ENCODE measurements at places on chromosomes 4 and X.

GRCh38 chr4:176308441-176308840 is 11.3 kb upstream of the SPCS3 start:
- no peak for DNase-seq

DNA sequence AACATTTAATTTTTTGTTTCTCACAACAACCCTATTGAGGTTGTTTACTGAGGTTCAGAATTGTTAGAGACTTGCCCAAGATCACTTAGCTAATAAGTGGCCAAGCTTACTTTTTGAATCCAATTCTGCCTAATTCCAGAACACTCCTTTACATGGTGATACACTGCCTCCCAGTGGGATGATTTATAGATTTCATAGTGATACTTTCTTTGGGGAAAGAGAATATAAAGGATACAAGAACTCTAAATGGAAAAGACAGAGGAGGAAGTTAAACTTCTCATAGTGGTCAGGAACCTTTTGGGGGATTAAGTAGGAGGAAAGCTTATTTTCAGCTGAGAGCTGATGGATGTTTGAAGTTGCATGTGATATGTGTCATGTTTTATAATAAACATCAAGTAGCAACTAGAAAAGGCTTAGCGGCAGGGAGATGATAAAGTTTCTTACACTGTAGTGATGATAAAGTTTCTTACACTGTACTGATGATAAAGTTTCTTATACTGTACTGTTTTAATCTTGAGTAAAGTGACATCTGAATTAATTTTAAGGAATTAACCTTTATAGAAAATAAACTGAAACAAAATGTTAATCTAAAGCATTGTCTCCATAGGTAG is 15.3 kb downstream of the STAG2 start:
- DNase-seq: no peak

DNA sequence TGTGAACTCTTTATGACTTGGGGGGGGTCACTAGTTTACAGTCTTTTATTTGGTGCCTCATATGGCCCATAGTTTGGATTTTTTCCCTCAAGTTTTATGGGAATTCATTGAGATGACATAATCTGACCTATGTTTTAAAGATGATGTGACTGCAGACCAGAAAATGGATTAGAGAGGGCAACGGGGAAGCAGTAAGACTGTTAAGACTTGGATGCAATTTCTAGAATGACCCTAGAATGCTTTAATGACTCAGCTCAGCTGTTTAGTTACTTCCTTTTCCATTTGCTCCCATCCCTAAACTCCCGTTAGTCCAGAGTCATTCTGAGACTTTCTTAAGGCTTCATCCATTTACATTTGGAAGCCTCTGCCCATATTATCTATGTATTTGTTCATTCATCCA is 59.9 kb upstream of the PDGFRA start:
- DNase-seq: no peak

- no peak for DNase-seq
These were observed 52.3 kb upstream of the PDK3 start for GRCh38 chrX:24412637-24413363.

GRCh38 chr4:182789529-182789928 is 127.7 kb downstream of the DCTD start:
- DNase-seq: no peak

DNA sequence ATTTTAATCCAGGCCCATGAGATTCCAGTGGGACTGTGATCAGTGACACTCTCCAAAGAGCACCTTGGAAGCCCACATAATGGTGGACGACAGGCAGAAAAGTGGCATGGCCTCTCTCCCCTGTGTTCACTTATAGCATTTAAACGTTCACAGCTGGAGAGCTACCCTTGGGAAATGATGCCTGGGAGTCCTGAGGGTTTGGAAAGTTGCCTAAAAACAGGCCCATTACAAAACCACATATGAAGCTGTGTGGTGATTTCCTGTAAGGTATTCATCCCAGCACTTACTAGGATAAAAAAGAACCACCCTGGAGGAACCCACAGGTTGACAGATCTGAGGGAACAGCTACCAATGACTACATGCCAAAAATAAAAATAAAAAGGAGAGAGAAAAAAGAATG is 193.2 kb downstream of the RASL11B start:
- no peak for DNase-seq

DNA sequence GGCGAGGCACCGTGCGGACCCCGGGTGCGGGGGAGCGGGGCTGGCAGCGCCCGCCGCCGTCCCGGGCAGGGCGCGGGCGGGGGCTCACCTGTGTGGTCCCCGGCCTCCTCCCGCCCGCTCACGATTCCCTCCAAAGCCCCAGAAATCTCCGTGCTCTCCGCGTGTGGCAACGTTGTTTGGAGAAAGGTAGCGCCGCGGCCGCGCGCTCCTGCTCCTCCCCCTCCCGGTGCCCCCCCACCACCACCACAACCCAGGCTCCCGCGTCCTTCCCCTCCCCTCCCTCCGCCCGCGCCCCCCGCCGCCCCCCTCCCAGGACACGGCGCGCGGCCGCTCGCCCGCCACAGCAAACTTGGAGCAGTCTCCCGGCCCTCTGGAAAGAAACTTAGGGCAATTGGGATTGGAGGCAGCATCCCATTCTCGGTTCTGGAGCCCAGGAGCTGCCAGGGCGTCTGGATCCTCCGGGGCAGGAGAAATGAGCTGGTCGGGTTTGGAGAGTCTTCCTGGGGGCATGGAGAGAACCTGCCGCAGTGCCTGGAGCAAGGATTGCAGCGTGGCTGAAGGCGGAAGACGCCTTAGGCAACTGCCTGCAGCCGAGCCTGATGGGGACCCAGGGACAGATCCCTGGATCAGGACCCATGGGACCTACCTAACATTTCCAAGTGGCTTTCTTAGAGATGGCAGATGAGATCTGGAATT is 855 bp downstream of the KLF3 start:
- DNase-seq: peak; percentile 63

DNA sequence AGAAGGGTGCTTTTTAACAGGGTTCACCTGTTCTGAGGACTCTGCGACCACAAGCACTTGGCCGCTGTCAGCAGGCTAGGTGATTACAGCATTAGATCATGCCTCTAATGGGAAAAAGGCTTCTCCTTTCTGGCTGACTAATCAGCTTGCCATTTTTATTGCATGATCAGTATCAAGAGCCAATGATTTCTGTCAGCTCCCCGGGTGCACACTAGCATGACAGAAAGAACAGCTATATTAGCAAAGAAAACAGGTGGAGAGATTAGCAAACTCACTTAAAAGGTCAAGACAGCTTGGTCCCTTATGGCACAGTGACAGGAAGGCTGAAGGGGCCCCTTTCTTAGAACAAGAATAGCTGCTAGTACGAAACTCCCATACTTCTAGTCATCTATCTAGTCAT is 170.0 kb downstream of the SMIM20 start:
- no peak for DNase-seq

DNA sequence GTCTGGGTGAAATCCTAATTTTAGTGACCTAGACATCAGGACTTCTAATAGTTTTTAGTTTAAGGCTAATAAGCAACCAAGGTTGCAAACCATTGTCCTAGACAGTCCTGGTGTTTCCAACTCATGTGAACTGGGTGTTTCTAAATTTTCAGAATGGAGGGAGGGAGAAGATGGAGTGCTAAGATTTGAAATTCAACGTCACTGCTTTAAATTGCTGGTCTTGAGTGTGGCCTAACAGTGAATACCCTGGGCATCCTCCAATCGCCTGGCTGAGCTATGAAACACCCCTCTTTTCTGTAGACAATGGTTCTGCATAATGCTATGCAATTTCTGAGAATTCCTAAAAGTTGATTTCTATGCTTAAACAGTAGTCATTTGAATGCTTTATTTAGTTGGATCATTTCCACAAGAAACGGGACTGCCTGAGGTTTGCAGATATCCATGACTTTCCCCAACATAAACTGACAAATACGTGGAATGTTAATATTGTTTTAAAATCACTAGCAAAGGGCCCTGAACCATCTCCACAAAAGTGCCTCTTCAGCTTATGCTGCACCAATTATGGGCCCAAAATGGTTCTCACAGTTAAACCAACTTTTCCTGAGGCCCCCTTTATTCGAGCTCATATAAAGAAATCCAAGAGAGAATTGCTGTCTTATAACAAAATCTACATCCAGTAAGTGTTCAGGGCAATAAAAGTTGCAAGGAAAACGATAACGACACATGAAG is 1.1 kb downstream of the FBXL5 start:
- DNase-seq: no peak

GRCh38 chrX:49187028-49187394 is 838 bp upstream of the PRICKLE3 start:
- DNase-seq: no peak

DNA sequence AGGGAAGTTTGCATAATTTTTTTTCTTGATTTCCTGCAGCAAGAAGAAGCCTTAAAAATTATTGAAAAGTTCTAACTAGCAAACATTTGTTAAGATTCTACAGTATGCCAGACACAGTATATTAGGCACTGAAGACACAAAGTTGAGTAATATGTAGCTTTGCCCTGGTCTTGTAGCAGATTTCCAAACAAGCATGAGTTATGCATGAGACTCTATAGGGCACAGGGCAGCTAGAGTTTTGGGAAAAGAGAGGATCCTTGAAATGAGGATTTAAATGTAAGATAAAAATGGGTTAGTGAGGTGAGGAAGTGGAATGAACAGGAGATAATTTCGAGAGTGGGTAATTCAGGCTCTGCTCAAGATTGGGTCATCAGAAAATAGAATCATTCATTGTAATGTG is 8.6 kb upstream of the GPRIN3 start:
- DNase-seq: no peak

DNA sequence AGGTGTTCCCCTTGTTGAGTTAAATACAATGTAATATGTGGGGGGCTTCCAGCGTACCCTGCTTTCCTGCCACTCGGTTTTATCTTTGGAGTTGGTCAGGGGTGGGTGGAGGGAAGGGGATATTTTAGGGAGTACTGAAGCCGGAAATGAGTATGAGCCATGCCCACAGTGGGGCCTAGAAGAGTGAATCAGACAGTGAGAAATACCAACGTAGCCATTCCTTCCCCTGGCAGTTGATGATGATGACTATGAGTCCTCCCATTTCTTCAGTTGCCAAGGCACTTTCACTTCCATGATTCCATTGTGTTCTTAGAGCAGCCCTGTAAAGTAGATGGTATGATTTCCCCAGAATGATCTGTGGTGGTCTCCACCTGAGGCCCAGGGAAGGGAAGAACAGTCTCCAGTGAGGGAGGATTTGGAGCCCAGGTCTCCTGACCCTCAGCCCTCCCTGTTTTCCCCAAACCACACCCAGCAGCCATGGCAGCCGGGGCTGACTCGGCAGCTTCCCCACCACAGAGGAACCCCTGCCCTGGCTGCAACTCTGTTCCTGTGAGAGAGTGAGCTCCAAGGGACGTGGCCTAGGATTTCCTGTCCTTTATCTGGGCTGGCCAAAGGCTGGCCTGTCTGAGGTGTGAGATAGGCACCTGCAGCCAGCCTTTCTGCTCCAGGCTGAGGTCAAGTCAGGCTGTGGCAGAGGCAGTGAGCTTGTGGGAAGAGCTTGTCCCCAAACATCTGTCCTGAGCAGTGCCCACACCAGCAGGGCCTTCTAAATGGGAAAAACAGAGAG is 52.7 kb downstream of the STARD8 start:
- no peak for DNase-seq

DNA sequence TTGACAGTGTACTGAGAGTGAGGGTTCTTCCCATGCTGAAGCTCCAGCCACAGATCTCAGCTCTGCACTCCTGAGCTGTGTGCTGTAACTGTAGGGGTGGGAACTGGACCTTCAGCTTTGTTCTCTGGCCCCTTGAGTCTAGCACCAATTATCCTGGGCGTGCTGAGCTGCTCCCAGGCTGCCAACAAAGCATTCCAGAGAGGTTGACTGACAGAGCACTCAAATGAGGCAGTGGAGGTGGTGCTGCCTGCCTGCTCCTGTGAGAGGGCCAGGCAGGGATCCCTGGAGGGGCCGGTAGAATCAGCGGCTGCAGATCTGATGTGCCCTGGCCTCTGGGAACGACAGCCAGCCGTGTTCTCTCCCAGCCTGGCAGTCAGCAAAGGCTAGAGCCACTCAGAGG is 375.7 kb upstream of the AADAT start:
- DNase-seq: no peak

Measured in CD4-positive, alpha-beta T cell (primary cell).